ENCODE measurements at places on chromosomes 12 and 14.

DNA sequence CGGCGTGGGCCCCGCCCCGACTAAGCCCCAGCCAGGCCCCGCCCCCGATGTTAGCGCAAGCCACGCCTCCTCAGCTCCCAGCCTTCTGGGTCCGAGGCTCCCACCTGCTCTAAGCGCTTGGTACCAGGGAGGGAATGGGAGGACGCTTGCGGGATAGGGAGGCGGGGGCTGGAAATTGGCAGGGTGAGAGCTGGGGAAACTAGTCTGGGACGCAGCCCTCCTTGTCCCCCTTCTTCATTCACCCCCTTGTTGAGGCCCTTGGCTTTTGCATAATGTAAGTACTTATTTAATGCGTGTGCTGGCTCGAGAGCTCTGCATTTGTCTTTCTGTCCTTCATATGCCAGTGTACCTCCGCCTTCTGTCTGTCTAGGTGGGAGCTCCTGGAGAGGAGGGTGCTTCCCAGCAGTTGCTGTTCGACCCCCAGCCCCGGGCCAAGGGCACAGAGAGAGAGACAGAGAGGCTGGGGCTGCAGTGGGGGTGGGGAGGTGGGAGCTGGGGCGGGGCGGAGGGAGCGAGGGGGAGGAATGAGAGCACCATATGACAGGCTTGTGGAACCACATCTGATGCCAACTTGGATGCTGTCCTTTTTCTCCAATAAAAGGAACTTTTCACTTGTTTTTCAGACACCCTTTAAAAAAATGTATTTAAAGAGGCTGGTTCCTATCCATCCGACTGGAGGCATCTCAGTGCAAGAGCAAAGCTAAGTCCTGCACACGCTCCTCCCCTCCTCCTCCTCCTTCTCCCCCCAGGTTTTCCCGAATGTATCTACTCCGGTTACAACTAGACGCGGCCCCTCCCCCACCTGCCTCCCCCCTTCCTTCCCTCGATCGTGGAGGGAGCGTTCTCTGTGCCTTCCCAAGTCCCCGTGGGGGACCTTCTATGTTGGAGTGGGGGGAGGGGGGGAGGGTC is 25.6 kb upstream of the MAP1LC3B2 start:
- peak; percentile 74 for DNase-seq

GRCh38 chr12:14614704-14615121 is 47.0 kb upstream of the PLBD1 start:
- no peak for DNase-seq

GRCh38 chr12:89970722-89971121 is 262.1 kb upstream of the ATP2B1 start:
- DNase-seq = no peak

- DNase-seq = no peak
These were observed 890.1 kb downstream of the GALC start for GRCh38 chr14:87102811-87103378.

- DNase-seq = no peak
These were observed 1493.1 kb upstream of the FLRT2 start for GRCh38 chr14:84036840-84037239.

DNA sequence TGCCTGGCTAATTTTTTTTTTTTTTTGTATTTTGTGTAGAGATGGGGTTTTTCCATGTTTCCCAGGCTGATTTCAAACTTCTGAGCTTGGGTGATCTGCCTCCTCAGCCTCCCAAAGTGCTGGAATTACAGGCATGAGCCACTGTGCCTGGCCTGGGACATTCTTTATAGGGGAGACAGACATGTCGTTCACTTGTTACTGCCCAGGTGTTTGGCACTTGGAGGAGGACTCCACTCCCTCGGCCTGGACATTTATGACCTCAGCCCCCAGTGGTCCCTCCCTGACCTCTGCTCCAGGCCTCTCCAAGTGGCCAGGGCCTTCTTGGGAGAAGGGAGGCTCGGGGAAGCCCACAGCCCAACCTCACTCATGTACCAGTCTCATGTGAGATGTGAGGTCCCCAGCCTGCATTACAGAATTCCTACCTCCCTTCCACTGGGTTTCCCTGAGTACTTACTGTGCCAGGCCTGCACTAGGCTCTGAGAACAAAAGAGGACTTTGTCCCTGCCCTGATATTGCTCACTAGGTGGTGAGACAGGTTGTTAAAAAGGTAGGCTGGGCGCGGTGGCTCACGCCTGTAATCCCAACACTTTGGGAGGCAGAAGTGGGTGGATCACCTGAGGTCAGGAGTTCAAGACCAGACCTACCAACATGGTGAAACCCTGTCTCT is 9.7 kb upstream of the POP5 start:
- no peak for DNase-seq

DNA sequence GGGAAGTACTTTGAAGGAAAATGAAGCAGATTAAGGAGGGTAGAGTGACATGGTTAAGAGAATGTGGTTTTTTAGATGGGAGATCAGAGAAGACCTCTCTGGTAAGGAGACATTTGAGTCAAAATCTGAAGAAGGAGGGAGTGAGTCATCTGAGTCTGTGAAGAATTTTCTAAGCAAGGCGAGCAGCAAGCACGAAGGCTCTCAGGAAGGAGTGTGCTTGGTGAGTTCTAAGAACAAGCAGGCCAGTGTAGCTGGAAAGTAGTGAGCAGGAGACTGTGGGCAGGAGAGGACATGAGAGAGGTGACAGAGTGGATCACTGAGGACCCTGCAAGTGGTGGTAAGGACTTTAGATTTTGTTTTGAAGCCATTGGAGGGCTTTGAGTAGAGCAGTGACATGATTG is 76.3 kb upstream of the FUT8 start:
- DNase-seq = no peak
